IPS-NIHi11 (cell line): ENCODE measurements at places on chromosomes 1 and 21.

GRCh38 chr1:169049258-169049938, 57.1 kb upstream of the ATP1B1 start:
- no peak for DNase-seq

GRCh38 chr1:233868461-233868860, 36.0 kb upstream of the SLC35F3 start:
- DNase-seq: no peak

DNA sequence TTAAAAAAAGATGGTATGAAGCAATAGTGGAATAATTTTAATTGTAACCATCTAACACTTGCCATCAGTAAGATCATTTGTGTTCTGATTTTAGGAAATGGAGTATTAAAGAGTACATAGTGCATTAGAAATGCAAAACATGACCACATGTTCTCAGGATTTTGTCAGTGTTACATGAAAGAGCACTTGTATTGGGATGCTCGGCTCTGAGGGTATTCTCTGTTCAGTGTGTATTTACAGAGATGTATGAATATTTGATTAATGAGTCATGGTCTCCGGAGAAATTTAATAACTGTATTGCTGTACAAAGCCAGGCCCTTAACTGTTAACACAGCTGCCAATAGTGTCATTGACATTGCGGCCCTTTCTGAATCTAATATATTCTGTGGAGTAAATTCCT, 91.7 kb downstream of the ATG4C start:
- no peak for DNase-seq

DNA sequence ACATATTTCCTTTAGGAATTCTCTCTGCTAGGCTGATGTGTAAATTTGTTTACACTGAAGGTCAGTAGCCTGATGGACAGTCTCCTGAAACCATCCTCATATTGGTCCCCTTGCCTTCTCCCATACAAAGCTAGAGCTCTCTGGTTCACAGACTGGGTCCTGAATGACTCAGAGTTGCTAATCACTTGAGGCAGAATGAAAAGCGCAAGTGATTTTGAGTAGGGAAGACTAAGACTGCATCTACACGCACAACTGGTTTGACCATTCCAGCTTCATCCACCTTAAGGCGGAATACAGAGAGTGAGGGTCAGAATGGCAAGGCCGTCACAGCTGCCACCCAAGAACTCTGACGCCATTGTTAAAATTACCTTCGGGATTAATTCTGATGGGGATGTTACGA, 70.2 kb upstream of the KIF26B start:
- DNase-seq: no peak

- DNase-seq: no peak
These were observed 569 bp downstream of the KHDC4 start for GRCh38 chr1:155933591-155934096.

- no peak for DNase-seq
These were observed 17.9 kb downstream of the PTPRF start for GRCh38 chr1:43548285-43549271.

GRCh38 chr1:43313771-43314170, 13.0 kb downstream of the TIE1 start:
- DNase-seq: no peak

- DNase-seq: no peak
These were observed 12.7 kb upstream of the AK2 start for GRCh38 chr1:33049371-33049770.

GRCh38 chr1:237166086-237166485, 124.1 kb downstream of the RYR2 start:
- no peak for DNase-seq

- no peak for DNase-seq
These were observed 59.5 kb upstream of the BMP8A start for GRCh38 chr1:39431927-39432326.
